Ovary (tissue), 10 donors: ENCODE measurements at places on chromosomes 5 and 9. TPM values are rescaled to one million over a fixed set of nuclear protein-coding genes. Genes with fewer than 3 reads are reported as not detected.

The GMCL2 gene
- not detected for total RNA-seq

- DNase-seq = no peak
Measured at GRCh38 chr9:38263532-38263931, 129.0 kb upstream of the ALDH1B1 start.

DNA sequence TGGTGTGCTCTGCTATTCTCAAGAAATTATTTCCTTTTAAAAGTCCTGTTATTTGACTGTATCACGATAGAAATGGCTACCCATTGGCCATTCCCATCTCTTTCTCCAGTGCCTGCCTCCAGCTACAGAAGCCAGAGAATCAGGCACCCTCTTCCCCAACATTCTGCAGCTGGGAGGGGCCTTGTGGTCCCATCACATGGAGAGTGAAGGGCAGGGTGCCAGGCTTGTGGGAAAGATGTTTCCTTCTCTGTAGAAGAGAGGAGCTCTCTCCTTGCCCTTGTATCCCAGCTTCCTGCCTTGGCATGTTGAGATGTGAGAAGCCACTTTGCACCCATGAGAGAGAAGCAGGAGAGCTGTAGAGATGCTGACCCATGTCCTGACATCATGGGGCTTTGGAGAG, 465.0 kb downstream of the MTRR start:
- DNase-seq = no peak

GRCh38 chr9:16521868-16522411, 348.5 kb downstream of the BNC2 start:
- DNase-seq = no peak

The PCDHAC2 gene
- total RNA-seq = 0.15 TPM

- DNase-seq = peak; percentile 98
Measured at GRCh38 chr9:128881884-128882676, at the start of the genes KYAT1 and LRRC8A. Gene KYAT1 (minus strand): TSS chr9:128881950. CDS start chr9:128845405, 36,545 bp downstream. Gene LRRC8A (plus strand): TSS chr9:128882133. CDS start chr9:128907165, 25,032 bp downstream.

The IL9 gene
- total RNA-seq = not detected

GRCh38 chr5:38462976-38463633, 93.3 kb downstream of the LIFR start:
- DNase-seq = no peak

The PCDHGC4 gene
- total RNA-seq = 2.6 TPM

The LCP2 gene
- total RNA-seq = 14.9 TPM

GRCh38 chr9:131101207-131101964, 5.1 kb downstream of the AIF1L start:
- DNase-seq = no peak

DNA sequence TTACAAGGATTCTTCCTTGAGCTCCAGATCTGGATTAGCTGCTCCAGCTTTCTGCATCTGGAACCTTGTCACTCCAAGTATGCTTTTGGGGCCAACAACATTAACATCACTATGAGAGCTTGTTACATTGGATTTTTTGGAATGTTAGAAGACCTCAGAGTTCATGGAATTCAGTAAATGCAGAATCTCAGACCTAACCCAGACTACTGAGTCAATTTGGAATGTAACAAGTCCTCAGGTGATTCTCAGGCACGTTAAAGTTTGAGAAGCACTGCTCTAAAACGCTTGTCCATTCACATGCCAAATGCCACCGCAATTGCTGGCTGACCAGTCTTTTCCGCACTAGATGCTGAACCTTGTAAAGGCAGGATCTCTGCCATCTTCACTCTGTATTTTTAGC, 251.4 kb upstream of the TRIM32 start:
- no peak for DNase-seq

The PKD2L2 gene
- not detected for total RNA-seq

DNA sequence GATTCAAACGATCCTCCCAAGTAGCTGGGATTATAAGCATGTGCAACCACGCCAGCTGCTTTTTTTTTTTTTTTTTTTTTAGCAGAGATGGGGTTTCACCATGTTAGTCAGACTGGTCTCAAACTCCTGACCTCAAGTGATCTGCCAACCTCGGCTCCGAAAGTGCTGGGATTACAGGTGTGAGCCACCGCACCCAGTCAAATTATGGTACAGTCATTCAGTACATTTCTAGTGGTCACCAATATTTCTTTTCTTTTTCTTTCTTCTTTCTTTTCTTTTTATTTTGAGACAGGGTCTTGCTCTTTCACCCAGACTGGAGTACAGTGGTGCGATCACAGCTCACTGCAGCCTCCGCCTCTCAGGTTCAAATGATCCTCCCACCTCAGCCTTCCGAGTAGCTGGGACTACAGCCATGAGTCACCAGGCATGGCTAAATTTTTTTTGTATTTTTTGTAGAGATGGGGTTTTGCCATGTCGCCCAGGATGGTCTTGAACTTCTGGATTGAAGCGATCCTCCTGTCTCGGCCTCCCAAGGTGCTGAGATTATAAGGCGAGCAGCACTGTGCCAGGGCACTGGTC, 25.4 kb upstream of the DCP2 start:
- DNase-seq = no peak

DNA sequence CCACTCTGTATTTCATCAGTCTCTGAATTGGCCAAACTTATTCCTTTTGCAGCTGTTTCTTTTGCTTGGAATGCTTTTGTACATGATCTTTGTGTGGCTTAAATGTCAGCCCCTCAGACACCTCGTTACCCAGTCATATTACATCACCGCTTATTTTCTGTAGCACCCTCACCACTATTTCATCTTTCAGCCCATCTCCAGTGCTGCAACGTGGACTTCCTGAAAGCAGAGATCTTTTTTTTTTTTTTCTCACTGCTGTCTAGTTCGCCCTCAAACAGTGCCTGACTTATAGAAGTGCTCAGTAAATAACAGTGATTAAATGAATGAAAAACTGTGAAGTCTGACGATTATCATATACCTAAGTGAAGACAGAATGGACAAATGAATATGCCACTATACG, 835 bp downstream of the SRA1 start:
- DNase-seq = no peak

DNA sequence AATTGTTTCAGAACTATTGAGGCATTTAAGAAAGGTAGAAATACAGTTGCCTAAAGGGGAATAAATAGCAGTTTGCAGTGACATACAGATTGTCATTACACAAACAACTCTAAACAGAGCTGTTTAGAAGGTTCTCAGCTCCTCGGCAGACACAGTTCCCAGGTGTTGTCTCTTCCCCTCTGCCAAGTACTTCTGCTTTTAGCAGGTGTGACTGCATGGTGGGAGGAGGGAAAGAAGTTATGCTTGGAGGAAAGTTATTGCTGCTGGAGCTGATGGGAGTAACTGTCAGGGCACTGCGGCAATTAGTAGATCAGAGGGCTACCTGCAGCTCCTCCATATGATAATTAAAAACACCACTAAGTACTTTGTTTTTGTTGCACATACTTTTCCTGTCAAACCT, 14.5 kb downstream of the EDIL3 start:
- no peak for DNase-seq

DNA sequence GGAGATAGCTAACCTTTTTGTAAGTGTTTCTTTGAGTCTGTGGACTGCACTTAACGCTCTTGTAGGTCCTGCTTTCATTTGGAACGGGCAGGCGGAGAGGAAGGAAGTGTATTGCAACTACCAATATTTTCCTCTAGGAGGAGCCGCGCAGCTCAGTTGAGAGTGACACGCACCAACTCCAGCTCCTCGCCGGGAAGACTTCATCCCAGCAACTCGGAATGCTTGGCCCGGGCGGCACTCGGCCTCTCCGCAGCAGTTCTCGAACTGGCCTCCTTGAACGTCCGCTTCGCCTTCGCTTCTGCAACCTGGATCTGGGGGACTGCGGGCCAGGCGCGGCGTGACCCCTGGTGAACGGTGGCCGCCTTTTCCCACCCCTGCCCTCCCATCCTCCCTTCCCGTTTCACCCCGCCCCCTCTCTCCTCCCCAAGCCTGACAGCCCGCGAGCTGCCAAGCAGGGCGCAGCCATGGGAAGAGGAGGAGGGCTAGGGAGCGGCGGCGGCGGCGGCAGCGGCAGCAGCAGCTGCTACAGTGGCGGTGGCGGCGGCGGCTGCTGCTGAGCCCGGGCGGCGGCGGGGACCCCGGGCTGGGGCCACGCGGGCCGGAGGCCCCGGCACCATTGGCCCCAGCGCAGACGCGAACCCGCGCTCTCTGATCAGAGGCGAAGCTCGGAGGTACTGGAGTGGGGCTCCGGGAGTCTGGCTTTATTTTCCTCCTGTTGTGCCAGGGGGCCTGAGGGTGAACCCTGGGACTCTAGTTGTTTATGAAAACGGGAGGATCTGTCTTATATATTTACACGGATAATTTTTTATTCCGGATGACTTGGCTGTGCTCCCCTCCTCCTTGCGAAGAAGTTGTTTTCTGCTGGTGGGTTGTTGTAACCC, at the start of gene GHR:
TSS of gene GHR (plus strand) at position 155 of the 881 bp plus-strand sequence. CDS start 142,436 bp downstream, outside the sequence.
- DNase-seq = peak; percentile 85

- no peak for DNase-seq
Measured at GRCh38 chr9:132585954-132586829, 3.8 kb downstream of the BARHL1 start.
